ENCODE measurements at places on chromosomes 13 and 19. TPM values are rescaled to one million over a fixed set of nuclear protein-coding genes. Genes with fewer than 3 reads are reported as not detected.

The WDR88 gene
- total RNA-seq, result not detected

The CCNA1 gene
- 0.12 TPM for total RNA-seq

The ZNF529 gene
- total RNA-seq, result 3.4 TPM

The RNF113B gene
- not detected for total RNA-seq

The CEACAM21 gene
- total RNA-seq, result not detected

The RINL gene
- 1.5 TPM for total RNA-seq

The ATXN8OS gene
- total RNA-seq, result not detected

The NCCRP1 gene
- total RNA-seq, result not detected
